ENCODE measurements at places on chromosomes 16 and 17. TPM values are rescaled to one million over a fixed set of nuclear protein-coding genes. Genes with fewer than 3 reads are reported as not detected.

SSH2 gene
- total RNA-seq: 21.8 TPM

MYH2 gene
- total RNA-seq: not detected

TMC5 gene
- total RNA-seq: not detected

TMC8 gene
- 0.09 TPM for total RNA-seq

PIRT gene
- total RNA-seq: not detected

TAC4 gene
- not detected for total RNA-seq

DPEP2 gene
- total RNA-seq: not detected

AOC3 gene
- total RNA-seq: under 0.01 TPM

ZG16 gene
- not detected for total RNA-seq

IGSF6 gene
- not detected for total RNA-seq

KRTAP17-1 gene
- total RNA-seq: not detected

CD300H gene
- total RNA-seq: not detected

RSAD1 gene
- total RNA-seq: 17.4 TPM

KRT33B gene
- not detected for total RNA-seq

PHKB gene
- 53.4 TPM for total RNA-seq

SPNS2 gene
- 4.6 TPM for total RNA-seq

HMOX2 gene
- total RNA-seq: 193 TPM

BCL6B gene
- total RNA-seq: 127 TPM

UNC13D gene
- total RNA-seq: 3.4 TPM

GRB7 gene
- total RNA-seq: not detected

PRSS22 gene
- not detected for total RNA-seq

MT4 gene
- total RNA-seq: not detected

GAS2L2 gene
- under 0.01 TPM for total RNA-seq

MYOCD gene
- not detected for total RNA-seq

RPRML gene
- total RNA-seq: 0.09 TPM

CDRT15L2 gene
- total RNA-seq: not detected

SMTNL2 gene
- total RNA-seq: under 0.01 TPM

C1QTNF1 gene
- total RNA-seq: 2.6 TPM

CDH8 gene
- not detected for total RNA-seq

TRIM47 gene
- total RNA-seq: 34.9 TPM

ZSCAN10 gene
- not detected for total RNA-seq

CHST4 gene
- total RNA-seq: not detected

FOXJ1 gene
- not detected for total RNA-seq

VTN gene
- 0.38 TPM for total RNA-seq

MEOX1 gene
- not detected for total RNA-seq

CDC6 gene
- total RNA-seq: 8.6 TPM

SLC6A4 gene
- total RNA-seq: under 0.01 TPM

RTN4RL1 gene
- not detected for total RNA-seq

CRYBA1 gene
- total RNA-seq: not detected

HS3ST4 gene
- total RNA-seq: not detected

GAST gene
- total RNA-seq: not detected

KLHL10 gene
- not detected for total RNA-seq

IRF8 gene
- not detected for total RNA-seq

KIAA0753 gene
- 13.5 TPM for total RNA-seq

TBC1D28 gene
- total RNA-seq: not detected

BCAR1 gene
- total RNA-seq: 100 TPM

KCNG4 gene
- not detected for total RNA-seq

PLXDC1 gene
- total RNA-seq: not detected

QRICH2 gene
- total RNA-seq: 2.9 TPM

TUBD1 gene
- total RNA-seq: 6.0 TPM

PLEKHG4 gene
- 27.6 TPM for total RNA-seq
